Melanocyte of skin (primary cell): ENCODE measurements at places on chromosomes 11 and 22. TPM values are rescaled to one million over a fixed set of nuclear protein-coding genes. Genes with fewer than 3 reads are reported as not detected.

OR52I2 gene
- total RNA-seq: not detected in 2 replicates

SLC5A4 gene
- 1.4 and 1.8 TPM in 2 replicates for total RNA-seq

TRIM29 gene
- not detected in 2 replicates for total RNA-seq

CASP1 gene
- 42.1 and 74.3 TPM in 2 replicates for total RNA-seq

DUSP8 gene
- total RNA-seq: 0.15 and 0.67 TPM in 2 replicates

APOL3 gene
- total RNA-seq: 0.46 and 2.3 TPM in 2 replicates

NAALAD2 gene
- 0.67 and 0.77 TPM in 2 replicates for total RNA-seq
